ENCODE measurements at places on chromosomes 16 and 17. TPM values are rescaled to one million over a fixed set of nuclear protein-coding genes. Genes with fewer than 3 reads are reported as not detected.

The ESRP2 gene
- not detected for total RNA-seq

DNA sequence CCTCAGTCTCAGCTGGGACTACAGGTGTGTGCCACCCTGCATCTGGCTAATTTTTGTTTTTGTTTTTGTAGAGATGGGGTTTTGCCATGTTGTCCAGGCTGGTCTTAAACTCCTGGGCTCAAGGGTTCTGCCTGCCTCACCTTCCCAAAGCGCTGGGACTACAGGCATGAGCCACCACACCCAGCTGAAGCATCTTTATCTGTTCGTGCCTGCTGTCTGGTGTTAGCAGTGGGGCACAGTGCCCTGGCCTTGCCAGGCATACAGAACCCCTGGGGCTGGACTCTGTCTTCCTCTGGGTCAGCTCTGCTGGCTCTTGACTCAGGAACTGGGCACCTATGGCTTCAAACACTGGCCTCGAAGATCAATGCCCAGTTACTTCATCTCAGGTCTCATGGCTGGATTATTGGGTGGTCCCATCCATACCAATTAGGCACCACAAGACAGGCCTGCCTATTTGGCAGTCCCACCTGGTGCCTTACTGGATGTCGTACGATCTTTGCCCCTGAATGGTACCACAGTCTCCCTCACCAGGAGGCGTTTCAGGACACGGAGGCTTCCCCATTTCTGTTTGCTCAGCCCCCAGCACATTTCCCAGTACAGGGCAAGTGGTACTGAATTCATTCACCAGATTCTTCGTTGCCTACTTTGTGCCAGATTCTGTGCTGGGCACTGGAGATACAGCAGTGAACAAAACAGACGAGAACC is 99.3 kb downstream of the RAB11FIP4 start:
- H3K4me3 ChIP-seq, result peak overlapping the region; percentile 0

DNA sequence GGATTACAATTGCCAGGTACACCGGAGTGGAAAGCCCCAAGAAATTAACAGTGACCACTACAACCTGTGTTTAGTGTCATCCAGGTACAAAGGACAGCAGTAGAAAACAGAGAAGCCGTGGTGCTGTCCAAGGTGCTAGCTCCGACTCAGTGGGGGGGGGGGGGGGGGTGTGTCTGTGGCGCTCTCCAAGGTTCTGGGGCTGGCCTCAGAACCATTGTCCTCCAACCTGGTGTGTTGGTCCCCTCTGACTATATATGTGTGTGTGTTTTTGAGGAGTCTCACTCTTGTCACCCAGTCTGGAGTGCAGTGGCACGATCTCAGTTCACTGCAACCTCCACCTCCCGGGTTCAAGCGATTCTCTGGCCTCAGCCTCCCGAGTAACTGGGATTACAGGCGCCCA is 5.8 kb upstream of the ZNF23 start:
- H3K4me3 ChIP-seq, result no peak overlapping the region
- H3K36me3 ChIP-seq, result no peaks in the 10 kb centered on the region
- peak; percentile 48 for DNase-seq
- H3K27ac ChIP-seq, result no peak overlapping the region
- no peaks in the 10 kb centered on the region for H3K27me3 ChIP-seq

The CHST6 gene
- not detected for total RNA-seq

DNA sequence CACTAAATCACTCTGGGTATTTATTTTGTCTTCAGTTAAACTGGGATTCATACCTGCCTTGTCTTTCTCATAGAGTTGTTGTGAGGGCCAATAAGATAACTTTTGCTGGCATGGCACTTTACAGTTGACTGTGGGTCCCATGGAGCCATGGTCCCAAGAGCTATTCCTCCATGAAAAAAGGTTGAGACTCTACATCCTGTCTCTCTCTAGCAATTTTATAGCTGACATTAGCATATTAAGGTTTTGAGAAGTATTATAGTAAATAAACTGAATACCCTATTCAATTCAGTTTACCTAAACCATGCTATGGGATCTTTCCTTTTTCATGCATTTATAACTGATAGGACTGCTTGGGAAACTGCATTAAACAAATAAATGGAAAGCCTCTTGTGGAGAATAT is 17.4 kb downstream of the OGFOD1 start:
- H3K36me3 ChIP-seq, result peaks cover 65% of the 10 kb centered on the region
- no peak overlapping the region for H3K4me3 ChIP-seq
- H3K4me1 ChIP-seq, result no peaks in the 10 kb centered on the region
- H3K27me3 ChIP-seq, result no peaks in the 10 kb centered on the region
- no peak overlapping the region for H3K27ac ChIP-seq
- DNase-seq, result no peak

The SGF29 gene
- 25.8 TPM for total RNA-seq

Measured in activated CD4-positive, alpha-beta memory T cell treated with anti-CD3 and anti-CD28 coated beads, Interleukin-2, amount 10 ng/mL, durations not matched to agents 7 days and 5 days (primary cell).